ENCODE measurements at places on chromosomes 2 and 18.

- DNase-seq: no peak
These were observed 57.2 kb downstream of the CYBRD1 start for GRCh38 chr2:171579481-171579880.

- no peak for DNase-seq
These were observed 1.4 kb downstream of the PSME4 start for GRCh38 chr2:53969285-53969967.

DNA sequence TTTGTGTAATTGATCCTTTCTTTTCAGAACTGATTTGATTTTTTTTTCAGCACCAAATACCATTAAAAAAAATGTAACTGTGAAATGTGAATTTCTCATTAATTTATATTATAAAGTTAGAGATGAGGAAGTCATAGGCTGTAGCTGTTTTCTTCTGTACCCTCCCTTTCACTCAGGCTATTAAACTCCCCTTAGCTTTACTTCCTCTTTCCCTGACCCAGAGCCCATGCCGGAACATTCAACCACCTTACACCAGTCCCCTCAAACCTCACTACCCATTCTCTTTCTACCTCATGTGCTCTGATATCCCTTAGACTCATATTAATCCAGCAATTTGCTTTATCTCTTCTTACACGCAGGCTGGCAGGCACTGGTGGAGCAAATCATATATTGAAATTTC is 12.4 kb downstream of the GALNT5 start:
- DNase-seq: no peak

- no peak for DNase-seq
These were observed 19.2 kb downstream of the RMP24 start for GRCh38 chr18:35991696-35992095.

DNA sequence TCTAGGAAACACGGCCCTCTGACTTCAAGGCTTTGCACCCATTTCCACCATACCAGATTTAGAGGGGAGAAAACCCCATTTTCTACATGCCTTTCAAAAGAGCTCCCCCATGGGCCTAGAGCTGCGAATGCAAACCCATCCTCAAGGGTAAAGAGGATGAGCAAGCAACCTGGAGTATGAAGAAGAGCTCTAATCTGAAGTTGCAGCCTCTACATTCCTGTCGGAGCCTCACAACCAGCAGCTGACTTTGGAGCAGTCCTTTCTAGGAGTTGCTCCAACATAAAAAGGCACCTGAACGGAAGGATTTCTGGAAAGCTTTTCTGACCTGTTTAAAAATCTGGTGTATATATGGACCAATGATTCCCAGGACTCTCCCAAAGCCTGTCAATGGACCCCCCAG is 81.4 kb upstream of the POMC start:
- no peak for DNase-seq

All from stimulated activated CD8-positive, alpha-beta memory T cell treated with anti-CD3 and anti-CD28 coated beads, Interleukin-7, amount 100 ng/mL, for 1 hour (primary cell).